HFF-Myc (cell line): ENCODE measurements at places on chromosomes 6 and 20.

- DNase-seq: peak; percentile 39
Observed at GRCh38 chr6:159654483-159655098, 38.5 kb downstream of the SOD2 start.

- DNase-seq: no peak
Observed at GRCh38 chr6:14817074-14817473, 428.8 kb upstream of the JARID2 start.

GRCh38 chr6:144710207-144710606 lies 425.1 kb downstream of the UTRN start:
- DNase-seq: peak; percentile 29

- no peak for DNase-seq
Observed at GRCh38 chr20:1809611-1810510, 85.3 kb upstream of the SIRPA start.

DNA sequence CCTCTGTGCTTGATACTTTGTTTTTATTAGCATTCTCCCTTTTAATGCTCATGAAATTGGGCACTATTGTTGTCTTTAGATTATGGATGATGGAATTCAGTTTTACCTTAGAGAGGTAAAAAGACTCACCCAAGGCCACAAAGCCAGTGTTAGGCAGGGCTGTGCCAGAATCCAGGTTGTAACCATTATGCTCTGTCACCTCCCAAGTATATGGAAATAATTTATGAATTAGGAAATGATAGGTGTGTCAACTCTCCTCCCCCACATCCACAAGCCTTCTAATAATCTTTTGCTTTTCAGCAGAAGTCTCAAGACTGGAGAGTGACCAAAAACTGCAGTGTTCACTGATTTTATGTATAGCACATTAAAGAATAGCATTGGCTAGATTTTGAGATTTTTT lies 13.0 kb downstream of the DCBLD1 start:
- DNase-seq: no peak

GRCh38 chr20:41895241-41896032 lies 277.3 kb upstream of the CHD6 start:
- DNase-seq: no peak

DNA sequence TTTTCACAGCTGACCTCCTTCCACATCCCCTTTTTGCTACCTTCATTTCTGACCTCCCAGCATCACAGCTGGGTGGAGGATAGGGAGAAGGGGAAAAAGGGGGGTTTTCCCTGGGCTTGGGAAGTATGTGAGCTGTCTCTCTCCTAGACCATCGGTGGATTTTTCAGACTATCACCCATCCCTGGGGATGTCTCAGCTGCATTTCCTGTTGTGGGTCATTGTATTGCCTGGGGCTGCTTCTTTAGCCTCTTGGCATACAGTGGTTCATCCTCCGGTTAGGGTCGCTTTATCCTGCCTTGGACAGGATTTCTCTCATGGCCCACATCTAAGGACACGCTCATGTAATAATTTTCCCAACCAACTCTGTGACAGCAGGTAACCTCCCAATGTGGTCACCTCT lies 142.5 kb upstream of the ARG1 start:
- no peak for DNase-seq

DNA sequence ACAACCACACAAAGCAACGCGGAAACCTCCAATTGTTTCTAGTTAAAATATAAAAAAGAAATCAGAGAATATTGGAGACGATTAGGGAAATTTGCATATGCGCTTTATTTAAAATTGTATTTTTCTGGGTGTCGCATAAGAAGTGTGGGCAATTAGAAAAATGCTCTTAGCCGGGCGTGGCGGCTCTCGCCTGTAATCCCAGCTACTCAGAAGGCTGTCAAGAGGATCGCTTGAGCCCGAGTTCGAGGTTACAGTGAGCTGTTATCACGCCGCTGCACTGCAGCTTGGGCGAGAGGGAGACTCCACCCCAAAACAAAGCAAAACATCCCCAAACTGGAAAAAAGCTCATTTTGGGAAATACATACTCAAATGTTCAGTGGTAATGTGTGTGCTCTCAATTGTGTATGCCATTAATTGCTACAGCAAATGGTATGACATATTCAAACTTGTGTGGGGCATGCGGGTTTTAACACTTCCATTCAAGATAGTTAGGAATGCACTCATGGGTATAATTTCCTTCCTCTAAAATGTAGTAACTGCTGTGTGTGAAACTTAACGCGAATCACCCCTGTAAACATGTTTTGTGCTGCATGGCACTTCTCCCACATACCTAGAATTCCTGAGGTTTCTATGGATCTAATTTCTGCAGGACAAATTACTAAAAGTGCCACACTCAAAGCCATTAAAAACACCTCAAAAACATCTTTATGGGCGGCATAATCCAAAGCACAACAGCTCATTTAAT lies 54.7 kb upstream of the HFE start:
- no peak for DNase-seq

GRCh38 chr6:115194981-115195638 lies 852.3 kb upstream of the HS3ST5 start:
- DNase-seq: no peak

- no peak for DNase-seq
Observed at GRCh38 chr6:123030282-123030681, 34.2 kb downstream of the CLVS2 start.

- no peak for DNase-seq
Observed at GRCh38 chr6:22600059-22600458, 30.7 kb downstream of the HDGFL1 start.

GRCh38 chr6:133854364-133855275 lies 34.3 kb upstream of the TCF21 start:
- no peak for DNase-seq

DNA sequence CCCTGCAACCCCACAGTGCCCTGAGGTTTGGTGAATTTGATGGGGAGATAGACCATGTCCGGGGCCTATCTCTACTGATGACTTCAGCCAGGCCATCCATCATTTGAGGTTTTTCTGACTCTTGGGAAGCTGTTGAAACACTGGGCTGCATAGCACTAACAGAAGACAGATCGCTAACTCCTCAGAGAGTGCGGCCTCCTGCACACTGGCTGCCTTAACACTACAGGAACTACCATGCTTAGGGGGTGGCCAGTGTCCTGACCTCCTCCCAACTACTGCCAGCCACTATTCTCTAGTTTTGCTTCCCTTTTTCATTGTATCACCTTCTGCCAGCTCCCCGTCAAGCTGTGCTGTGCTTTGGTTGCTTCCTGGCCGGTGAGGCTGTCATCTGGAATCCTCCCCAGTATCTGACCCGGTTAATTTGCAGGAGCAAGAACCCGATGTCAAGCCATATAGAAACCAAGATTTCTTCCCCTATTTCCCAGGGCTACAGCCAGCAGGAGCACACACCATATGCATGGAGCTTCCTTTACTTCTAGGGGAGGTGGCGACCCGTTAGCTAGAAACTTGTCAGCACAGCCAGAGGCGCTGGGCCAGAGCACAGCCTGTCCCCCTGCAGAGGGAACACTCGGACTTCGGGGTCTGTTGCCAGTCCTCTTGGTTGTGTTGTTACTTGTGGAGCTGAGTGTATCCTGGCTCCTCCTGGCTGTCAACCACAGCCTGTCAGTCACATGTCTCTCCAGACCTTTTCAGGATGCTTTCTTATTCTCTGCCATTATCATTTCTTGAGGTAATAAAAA lies 57.3 kb upstream of the TRAF3IP2 start:
- no peak for DNase-seq

DNA sequence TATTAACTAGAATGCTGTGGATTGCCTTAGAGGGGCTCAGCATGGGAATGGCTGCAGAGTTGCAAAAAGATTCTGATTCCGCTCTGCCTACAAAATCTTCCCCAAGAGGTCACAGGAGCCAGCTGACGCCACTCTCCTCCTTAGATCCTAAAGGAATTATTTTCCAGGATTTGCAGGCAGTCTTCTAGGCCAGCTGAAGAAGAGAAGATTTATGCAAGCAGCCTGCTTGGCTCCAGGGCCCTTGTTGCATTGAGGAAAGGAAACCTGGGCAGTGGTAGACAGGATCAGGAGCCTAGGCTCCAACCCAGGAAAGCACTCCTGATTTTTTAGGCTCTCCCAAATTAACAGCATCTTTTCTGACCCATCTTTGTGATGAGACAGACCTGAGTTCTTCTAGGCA lies 245.8 kb downstream of the PKHD1 start:
- no peak for DNase-seq
